ENCODE measurements at places on chromosomes 4 and X.

GRCh38 chr4:104758574-104758973 is 263.9 kb upstream of the CXXC4 start:
- no peak for DNase-seq

DNA sequence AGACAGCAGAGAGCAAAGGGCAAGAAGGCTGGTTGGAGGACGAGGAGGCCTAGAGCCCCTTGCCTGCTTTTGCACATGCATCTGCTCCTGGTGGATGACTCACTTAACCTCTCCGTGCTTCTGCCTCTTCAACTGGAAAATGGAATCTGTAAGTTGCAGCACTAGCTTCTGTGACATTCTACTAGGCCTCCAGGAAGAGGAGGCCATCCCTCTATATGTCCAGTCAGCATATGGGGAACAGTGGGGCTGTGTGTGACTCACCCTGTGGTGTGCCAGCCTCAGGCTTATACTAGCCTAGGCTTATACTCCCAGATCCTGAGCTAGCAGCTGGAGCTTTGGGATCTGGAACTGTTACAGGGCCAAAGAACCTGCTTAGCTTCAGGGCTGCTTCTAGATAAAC is 36.0 kb downstream of the RTL9 start:
- no peak for DNase-seq

DNA sequence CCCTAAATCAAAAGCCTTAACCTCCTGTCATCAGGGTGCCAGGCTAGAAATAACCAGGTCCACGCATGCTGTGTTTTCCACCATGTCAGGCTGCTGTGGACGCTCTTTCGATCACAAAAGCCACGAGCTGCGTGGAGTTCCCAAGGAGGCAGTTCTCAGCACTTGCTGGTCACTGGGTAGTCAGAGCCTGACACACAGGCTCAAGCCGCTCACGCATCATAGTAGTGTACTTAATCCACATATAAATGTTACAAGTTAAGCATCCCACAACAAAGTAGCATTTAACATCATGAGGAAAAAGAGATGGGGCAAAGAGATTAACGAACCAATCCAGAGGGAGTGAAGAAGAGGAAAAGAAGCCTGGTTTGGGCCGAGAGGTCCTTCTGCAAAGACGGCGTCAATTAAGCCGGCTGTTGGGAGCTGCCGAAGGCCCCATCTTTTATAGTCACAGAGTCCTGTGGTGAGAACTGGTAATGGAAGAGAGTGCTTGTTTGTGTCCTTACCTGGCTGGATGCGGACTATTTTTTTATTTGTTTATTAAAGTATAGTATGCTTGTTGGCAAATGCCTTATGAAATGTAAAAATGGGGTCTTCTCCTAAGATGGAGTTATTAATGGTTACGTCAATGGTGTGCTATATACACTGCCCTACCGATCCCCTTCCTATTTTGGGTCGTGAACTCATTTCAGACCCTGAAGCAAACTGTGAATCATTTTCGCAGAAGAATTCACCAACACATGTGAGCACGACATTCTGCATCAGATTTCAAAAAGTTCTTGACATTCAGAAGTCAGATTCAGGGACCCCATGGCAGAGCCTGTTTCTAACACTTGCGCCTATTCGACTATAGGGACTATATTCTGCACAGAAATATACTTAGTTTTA is 675 bp downstream of the PRIMPOL start:
- DNase-seq, result no peak

- DNase-seq, result no peak
Observed at GRCh38 chr4:77197361-77197760, 40.4 kb downstream of the CCNG2 start.

- no peak for DNase-seq
Observed at GRCh38 chrX:57134702-57135101, 2.5 kb downstream of the SPIN2A start.

- DNase-seq, result no peak
Observed at GRCh38 chr4:836750-837301, 10.9 kb upstream of the CPLX1 start.

- DNase-seq, result no peak
Observed at GRCh38 chrX:35380808-35381700, 417.1 kb upstream of the MAGEB16 start.

DNA sequence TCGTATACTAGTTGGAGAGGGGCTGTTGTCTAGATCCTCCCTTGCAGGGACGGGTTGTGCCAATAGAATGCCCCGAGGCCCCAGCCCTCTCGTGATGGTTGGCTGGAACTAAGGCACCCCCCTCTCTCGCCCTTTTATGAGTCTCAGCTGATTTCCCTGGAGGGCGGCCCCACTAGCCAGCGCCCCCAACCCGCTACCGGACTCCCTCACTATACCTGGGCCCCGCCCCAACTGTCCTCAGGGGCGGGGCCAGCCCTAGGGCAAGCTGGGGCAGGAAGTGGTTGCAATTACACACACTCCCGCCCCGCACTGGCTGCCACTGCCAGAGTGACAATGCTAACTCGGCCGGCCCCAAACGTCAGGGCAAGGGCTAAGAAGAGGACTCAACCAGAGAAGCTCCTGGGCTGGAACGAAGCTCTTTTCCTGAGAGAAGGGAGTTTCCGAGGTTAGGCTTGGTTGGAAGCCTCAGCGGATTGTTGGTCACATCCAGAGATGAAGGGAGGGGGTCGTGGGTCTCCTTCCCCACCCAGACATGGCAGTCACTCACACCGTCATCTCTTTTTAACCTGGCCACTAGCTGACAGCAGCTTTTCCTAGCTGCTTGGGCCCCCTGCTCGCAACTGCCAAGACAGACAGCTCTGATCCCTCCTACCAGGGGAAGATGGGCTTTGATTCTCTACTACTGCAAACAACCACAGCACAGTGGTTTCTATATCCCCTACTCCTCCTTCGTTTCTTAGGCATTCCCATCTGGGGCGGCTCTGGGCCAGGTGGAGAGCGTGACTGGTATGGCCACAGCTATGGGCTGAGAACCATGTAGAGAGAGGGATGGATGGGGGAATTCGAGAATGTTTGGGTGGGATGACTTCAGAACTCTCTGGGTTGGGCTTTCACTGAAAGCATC is 21.0 kb upstream of the BCORL1 start:
- DNase-seq, result no peak

DNA sequence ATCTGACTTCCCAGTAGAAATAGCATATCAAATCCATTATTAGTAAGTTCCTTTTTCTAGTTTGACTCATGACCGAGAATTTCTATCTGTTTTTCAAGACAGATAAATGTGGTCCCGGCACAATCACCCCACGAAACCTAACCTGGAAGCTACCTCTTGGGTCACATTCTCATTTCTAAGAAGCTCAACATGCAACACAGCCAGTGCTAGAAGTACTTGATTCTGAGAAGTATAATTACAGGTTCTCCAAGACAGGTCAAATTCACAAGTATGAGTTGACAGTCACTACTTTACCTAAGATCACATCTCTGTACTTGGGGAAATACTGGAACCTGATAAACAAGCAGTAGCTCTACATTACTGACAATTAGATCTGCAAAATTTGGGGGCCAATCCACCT is 54.0 kb upstream of the PLAC1 start:
- DNase-seq, result no peak

GRCh38 chrX:16825264-16826035 is 39.2 kb downstream of the TXLNG start:
- no peak for DNase-seq

- DNase-seq, result peak; percentile 85
Observed at GRCh38 chr4:74431113-74431826, 13.7 kb upstream of the AREG start.

DNA sequence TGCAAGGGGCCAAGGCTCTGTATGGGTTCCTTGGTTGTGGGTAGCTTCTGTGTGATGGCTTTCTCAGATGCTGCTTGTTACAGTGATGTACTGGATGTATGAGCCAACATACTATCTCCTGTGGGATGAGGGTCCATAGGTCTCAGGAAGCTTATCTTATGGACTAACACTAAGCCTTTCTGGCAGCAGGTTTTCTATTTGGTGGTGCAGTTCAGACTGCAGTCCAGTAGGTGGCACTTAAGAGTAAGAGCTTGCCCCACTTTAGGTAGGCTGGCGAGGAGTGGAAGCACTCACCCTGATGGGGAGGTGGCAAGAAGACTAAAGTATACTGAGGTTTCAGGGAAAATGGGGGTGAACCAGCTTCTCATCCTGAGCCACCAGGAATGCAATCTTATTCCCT is 306.7 kb upstream of the MAOA start:
- DNase-seq, result no peak

GRCh38 chr4:22874334-22874912 is 181.7 kb downstream of the GBA3 start:
- no peak for DNase-seq

DNA sequence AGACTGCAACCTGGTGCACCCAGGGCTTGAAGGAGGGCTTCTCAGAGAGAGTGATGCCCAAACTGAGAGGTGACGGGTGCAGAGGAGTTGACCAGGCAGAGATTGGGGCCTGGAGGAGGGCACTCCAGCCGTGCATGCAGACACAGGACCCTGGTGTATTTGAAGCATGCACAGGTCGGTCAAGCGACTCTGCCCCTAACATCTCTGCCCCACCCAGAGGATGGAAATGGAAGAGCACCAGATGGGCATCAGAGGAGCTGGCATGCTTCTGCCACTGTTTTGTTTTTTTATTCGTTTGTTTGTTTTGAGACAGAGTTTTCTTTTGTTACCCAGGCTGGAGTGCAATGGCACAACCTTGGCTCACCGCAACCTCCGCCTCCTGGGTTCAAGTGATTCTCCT is 320.9 kb downstream of the EVC2 start:
- no peak for DNase-seq

DNA sequence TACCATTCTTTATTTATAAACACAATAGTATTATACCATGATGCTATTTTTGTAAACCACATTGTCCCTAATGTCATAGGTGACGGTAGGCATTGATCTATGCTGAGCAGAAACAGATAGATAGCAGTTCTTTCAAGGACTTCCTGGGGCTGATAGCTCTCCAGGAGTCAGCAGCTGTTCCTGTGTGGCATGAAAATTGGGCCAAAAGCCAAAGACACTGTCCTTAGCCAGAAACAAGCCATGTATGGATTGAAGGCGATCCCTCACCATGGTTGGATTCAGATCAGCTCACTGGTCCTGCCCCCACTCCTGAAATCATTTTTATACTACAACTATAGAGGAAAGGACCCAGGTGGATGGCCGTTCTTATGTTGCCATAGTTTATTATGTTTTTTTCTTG is 53.6 kb downstream of the DDX60 start:
- no peak for DNase-seq

DNA sequence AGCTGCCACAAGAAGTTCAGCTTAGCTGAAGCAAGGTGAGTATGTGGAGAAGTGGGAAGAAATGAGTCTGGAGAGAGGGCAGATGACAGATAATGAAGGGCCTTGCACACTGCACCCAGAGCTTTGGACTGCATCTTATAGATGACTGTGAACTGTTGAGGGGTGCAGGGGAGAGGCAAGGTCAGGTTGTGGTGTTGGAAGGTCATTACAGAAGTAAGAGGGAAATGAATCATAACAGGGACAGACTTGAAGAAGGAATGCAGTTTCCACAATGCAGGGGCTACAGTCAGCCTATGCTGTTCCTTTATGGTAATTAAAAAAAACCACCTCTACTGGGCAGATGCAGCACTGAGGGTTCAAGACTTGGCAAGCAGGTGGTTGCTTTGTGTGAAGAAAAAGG is 4.8 kb upstream of the IGFBP7 start:
- peak; percentile 64 for DNase-seq

GRCh38 chr4:37537484-37537883 is 148.7 kb downstream of the RELL1 start:
- DNase-seq, result no peak

DNA sequence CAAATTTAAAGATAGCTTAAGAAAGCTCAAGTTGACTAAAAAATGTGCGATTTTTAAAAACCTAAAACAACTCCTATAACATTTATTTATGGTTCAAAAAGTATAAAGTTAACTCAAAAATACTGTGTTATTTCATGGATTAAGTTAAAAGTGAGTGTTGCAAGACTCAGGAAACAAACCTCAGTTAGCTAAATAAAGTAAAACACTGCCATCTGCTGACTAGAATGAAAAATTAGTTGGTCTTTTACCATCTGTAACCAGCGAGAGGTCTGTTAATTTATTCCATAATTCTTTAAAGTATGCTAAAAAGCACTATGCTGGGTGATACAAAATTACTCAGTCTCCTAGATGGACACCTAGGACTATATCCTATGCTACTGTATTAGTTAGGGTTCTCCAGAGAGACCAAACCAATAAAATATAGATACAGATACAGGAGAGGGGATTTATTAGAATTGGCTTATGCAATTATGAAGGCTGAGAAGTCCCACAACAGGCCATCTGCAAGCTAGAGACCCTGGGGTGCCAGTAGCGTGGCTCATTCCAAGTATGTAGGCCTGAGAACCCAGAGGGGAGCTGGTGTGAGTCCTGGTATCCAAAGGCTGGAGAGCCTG is 4.9 kb upstream of the WDFY3 start:
- no peak for DNase-seq

DNA sequence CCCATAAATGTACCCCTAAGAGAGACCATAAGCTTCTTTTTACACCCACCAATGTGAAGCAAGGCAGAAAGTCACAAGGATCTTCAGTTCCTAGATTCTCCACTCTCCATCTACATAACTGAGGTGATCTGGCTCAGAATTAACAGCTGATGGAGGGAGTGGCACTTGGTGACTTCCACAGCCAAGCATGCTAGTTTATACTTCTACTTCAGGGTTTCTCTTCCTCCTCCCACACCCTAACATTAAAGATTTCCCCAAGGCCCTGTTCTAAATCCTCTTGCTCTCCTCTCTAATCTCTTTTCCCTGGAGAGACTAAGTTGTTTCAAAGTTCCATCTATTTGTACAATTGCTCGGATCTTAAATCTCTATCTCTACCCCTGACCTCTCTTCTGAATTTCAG is 81.1 kb downstream of the MBNL3 start:
- DNase-seq, result no peak

- no peak for DNase-seq
Observed at GRCh38 chr4:185227713-185228278, 18.4 kb downstream of the SNX25 start.

DNA sequence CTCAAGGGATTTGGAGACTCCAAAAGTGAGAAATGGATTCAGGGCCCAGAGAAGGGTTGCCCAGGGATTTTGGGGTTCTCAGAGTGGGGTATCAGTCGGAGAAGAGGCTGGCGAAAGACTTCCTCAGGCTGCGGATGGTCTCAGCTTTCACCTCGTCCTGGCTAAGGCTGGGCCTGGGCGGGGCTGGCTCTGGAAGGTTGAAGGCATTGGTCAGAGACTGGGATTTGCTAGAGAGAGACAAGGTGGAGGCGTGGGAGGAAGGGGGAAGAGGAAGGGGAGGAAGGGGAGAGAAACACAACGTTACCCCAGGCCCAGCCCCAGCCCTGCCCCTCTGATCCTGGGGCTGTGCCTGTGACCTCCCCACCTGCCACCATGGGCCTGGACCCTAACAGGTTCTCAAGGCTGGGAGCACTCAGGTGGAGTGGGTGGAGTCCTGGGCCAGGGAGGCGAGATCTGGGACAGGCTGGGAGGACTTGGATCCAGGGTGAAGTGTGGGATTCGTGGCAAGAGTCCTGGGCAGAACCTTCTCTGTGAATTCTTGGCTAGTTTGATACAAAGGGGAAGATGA is 9.4 kb upstream of the TIMP1 start:
- no peak for DNase-seq

- no peak for DNase-seq
Observed at GRCh38 chr4:7410446-7410845, 24.3 kb downstream of the PSAPL1 start.

Measured in non-pigmented ciliary epithelial cell (primary cell).